AG20443 (cell line): ENCODE measurements at places on chromosomes 13 and 19.
A peak's percentile ranks its signal among the peaks of the same experiment; 100 is the strongest.

DNA sequence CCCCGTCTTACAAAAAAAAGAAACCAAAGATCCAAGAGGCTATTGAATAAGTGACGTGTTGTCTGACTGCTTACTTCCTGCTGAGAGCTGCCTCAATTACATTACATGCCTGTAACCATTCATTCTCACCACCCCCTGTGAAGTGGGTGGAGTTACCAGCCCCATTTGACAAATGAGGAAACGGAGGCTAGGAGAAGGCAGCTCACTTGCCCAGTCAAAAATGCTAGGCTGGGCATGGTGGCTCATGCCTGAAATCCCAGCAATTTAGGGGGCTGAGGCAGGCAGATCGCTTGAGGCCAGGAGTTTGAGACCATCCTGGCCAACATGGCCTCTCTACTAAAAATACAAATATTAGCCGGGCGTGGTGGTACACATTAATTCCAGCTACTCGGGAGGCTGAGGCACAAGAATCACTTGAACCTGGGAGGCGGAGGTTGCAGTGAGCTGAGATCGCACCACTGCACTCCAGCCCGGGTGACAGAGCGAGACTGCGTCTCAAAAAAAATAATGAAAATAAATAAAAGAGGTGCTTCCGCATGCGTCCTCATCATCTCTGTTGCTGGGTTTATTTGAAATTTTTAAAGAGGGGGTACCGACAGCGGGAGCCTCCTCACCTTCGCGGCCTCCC, 499 bp downstream of the LSM7 start:
- DNase-seq: peak; percentile 73

DNA sequence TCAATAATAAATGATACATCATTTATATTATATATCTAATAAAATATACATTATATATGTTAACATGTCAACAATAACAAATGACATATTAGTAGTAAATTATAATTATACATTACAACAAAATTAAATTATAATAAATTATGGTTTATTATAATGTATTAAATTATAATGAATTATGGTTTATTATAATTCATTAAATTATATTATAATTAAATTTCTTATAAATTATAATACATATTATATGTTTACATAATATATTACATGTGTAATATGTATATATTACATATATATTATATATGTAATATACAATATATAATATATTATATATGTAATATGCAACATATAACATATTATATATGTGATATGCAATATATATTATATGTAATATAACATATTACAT, 20.5 kb downstream of the C3 start:
- DNase-seq: no peak

DNA sequence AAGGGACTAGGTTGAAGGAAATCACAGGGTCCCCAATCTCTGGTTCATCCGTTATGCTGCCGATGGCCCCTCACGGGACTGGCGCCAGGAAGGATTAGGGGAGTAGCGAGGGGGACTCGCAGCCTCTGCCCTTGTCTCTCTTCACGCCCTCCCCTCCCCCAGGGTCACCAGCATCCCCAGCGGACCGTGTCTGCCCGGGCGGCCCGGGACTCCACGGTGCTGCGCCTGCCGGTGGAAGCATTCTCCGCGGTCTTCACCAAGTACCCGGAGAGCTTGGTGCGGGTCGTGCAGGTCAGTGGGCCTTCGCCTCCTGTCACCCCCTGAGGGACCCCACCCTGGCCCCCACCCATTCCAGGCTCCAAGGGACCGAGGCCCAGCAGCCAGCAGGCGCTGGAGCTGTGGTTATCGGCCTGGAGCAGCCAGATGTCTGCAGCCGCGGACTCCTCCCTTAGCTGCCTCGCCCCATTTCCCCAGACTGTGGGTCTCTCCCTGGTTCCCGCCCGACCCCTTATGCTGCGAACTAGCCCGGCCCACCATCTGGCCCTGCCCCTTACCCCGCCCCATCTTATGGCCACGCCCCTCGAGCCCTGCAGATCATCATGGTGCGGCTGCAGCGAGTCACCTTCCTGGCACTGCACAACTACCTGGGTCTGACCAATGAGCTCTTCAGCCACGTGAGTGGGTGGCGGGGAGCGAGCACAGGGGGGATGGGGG, 5.4 kb downstream of the PNPLA6 start:
- DNase-seq: no peak

GRCh38 chr13:102359264-102359663, 42.6 kb downstream of the FGF14 start:
- no peak for DNase-seq

DNA sequence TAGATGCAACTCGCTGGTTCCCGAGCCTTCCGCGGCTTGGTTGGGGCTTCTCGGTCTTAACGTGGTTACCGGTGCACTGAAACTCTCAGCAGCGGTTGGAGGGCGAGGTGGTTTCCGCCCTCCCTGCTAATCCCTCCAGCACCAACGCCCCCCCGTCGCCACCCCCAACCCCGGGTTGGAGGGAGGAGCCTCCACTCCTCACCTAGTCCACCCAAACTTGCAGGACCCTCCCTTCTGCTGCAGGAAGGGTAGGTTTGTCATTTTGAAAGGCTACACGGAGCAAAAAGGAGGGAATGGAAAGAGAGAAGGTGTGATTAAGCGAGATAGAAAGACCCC, 465.0 kb downstream of the ITGBL1 start:
- DNase-seq: no peak

DNA sequence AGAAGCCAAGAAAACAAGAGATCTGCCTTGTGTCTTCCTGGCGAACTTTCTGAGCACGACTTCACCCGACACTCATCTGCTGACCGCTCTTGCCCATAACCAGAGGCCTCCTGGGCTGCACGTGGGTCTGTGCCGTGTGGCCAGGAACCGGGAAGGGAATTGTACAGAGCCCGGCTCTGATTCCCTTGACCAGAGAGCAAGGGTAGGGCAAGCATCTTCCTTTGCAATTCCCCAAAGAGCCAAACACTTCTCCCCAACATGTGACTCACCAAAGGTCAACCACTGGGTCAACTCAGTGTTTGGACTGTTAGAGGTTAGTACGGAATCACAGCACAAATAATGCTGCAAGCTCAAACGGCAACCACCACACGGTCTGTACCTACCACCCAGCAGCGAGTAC, 48.9 kb downstream of the KLF2 start:
- DNase-seq: no peak
